ENCODE measurements at places on chromosomes 3 and 15.

DNA sequence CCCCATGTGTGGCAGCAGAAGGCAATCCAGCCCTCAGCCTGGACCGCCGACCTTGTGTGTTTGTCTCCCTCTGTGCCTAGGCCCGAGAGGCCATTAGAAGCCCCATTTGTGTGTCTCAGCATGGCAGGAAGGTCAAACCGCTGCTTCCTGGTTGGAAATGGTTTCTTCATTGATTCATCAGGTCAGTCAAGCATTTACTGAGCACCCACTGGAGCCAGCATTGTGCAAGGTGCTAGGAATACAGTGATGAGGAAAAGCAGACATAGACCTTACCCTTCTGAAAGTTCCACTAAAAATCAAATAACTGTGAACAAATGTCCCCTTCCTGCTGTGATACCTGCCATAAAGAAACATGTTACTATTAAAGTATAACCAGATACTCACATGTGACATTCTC is 265.9 kb upstream of the CTDSPL start:
- no peak for DNase-seq

DNA sequence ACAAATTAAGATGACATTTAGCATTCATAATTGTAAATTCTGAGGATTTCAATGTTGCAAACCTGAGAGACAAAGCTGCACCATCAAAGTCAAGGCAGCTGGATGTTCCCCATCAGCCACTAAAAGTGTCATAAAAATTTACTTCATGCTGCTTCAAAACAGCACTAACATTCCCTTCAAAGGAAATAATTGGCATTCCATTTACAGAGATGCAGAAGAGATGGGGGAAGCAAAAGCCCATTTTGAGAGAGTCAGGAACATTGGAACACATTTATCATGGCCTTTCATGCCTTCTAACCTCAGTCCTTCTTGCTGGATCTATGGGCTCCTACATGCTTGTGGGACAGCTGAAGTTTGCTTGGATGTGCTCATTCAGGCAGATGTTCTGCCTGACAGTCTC is 6.4 kb upstream of the TMEM158 start:
- no peak for DNase-seq

DNA sequence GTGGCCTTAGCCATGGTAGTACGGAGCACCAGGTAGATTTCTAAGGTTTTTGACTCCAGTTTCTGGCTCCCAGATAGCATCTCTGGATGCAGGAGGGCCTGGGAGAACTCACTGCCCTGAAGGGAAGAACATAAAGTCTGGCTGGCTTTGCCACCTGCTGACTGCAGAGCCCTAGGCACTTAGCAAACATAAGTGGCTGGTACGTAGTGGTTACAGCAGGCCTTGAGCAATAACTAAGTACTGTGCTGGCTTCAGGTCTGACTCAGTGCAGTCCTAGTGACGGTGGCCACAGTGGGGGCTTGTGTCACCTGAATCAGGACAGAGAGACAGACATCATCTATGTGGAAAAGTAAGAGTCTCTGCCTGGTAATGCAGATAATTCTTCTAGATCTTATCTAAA is 871.1 kb downstream of the PDCD6IP start:
- DNase-seq: no peak

DNA sequence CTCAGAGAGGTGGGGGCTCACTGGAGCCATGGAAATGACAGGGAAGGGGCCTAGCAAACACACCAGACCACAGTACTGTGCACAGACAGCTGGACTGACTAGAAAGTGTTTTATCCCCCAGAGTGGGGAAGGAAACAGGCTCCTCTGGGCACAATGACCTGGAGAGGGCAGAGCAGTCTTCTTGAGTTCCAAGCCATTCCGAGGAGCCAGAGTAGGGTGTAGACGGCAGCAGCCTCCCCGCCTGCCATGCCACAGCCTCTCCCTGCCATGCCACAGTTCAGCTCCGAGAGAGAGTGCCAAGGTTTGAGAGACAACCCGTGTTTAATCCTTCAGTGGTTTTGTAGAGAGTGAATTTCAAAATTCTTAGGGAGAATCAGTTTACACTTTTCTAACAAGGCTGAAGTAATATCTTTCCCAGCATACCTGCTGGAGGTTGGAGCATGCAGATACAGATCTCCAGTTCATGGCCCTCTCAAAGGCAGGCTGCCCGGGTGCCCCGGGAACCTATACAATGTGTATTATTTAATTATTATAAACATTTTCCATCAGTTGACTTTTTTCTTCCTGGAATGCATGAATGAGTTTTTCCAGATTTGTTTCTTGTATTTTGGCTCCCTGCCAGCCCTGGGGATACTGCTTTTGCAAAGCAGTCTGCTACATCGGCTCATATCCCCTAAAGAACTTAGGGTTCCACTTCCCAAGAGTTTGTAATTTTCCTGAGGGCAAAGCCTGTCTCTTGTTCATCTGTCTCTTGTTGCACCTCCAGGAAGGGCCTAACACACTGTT is 3.2 kb downstream of the PODXL2 start:
- no peak for DNase-seq

DNA sequence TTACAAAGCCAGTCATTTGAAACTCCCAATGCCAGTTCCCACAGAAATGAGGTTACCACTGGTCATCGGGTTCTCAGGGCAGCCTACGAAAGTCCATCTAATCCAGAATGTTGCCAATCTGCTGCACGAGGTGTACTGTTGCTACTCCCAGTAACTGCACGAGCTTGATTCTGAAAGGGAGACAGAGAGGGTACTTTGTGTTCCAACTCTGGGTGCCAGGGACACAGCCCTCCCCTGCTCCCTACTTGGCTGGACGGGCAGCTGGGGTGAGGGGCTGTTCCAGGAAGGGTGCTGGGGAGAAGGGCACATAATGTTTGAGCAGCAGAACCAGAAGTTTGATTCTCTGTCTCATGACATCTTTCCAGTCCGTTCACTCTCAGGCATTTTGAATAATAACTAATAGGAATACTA is 27.1 kb upstream of the OSBPL11 start:
- DNase-seq: no peak

Measured in H4 (cell line).